ENCODE measurements at places on chromosomes 6 and 20. TPM values are rescaled to one million over a fixed set of nuclear protein-coding genes. Genes with fewer than 3 reads are reported as not detected.

SLC32A1 gene
- not detected for total RNA-seq

CST5 gene
- not detected for total RNA-seq

- no peak for DNase-seq
Observed at GRCh38 chr6:27896398-27896796, 15.8 kb downstream of the OR2B2 start.

- DNase-seq = no peak
Observed at GRCh38 chr6:106446287-106446885, 85.9 kb downstream of the CRYBG1 start.

Measured in SJSA1 (cell line).